ENCODE measurements at places on chromosomes 7 and 10. TPM values are rescaled to one million over a fixed set of nuclear protein-coding genes. Genes with fewer than 3 reads are reported as not detected.

DNA sequence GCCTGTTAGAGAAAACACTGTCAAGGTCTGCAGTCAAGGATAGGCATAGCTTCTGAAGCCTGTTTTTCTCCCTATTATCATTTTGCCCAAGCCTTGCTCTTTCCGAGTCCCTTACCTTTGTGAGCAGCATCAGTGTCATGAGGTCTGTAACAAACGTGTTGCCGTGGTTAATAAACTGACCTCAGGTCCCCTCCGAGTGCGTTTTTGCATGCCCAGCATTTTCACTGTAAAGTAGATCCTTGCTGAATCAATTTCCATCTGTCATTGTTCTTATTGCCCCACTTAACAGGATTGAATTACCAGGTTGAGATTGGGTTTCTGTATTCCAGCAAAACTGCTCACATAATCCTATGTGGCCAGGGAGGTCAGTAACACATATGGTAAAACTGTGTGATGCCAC is 110.3 kb downstream of the ZNF248 start:
- no peak for DNase-seq

- no peak for DNase-seq
Measured at GRCh38 chr7:2812114-2812487, 32.0 kb downstream of the GNA12 start.

DNA sequence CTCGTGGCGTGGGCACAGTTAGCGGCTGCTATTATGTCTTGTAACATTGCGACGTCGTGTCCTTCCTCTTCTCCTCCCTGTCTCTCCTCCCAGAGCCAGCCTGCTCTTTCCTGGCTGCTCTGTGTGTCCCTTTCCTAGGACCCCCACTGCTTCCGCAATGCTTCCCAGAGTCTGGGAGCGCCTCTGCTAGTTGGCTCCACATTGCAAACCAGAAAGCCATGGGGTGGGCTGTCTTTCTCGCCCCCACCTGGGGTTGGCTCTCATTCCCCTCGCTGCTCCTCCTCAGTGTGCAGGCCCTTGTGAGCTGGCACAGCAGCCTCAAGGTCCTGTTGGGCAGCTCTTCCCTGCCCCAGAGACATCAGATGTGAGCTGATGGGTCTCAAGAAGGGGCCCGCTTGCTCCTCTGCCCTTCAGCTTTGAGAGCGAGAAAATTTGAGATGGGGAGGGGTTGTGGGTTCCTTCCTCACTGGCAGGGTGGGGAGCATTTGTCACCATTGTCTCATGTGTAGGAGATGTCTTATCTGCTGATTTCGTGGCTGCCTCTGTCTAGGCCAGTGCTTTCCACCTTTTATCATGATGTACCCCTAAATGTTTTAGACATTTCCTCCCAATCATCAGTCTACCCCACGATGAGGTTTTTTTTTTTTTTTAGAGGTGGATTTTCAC is 3.3 kb downstream of the ADAMTS14 start:
- no peak for DNase-seq

Gene PHKG1
- 0.67 TPM for total RNA-seq

DNA sequence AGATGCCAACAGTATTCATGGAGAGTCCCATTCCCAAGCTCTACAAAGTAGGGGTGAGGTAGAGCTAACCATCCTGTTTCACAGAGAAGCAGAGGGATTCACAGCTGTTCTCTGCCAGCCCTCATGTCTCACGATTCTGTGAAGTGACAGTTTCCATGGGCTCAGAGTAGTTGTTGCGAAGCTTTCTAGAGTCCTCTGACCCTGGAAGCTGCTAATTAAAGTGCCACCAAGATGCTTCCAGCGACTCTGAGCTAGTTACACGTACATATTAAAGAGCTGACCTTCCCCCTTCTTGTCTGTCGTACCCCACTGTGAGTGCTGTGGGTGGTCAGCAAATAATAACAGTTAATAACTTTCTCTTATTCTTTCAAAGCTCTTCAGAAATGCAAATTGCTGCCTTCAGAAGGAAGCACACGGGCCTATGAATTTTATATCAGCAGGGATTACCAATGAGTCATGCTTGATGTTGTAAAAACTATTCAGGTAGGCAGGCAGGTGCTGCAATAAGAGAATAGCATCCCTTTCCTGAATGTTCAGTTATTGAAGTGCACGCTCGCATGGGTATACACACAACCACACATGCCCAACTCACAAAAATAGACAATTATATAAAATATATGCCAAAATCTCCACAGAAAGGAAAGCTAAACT is 34.1 kb downstream of the DNAJB9 start:
- DNase-seq, result no peak

GRCh38 chr10:33323721-33324120 is 10.7 kb downstream of the NRP1 start:
- no peak for DNase-seq

Gene UBE2D1
- total RNA-seq, result 13.3 TPM

DNA sequence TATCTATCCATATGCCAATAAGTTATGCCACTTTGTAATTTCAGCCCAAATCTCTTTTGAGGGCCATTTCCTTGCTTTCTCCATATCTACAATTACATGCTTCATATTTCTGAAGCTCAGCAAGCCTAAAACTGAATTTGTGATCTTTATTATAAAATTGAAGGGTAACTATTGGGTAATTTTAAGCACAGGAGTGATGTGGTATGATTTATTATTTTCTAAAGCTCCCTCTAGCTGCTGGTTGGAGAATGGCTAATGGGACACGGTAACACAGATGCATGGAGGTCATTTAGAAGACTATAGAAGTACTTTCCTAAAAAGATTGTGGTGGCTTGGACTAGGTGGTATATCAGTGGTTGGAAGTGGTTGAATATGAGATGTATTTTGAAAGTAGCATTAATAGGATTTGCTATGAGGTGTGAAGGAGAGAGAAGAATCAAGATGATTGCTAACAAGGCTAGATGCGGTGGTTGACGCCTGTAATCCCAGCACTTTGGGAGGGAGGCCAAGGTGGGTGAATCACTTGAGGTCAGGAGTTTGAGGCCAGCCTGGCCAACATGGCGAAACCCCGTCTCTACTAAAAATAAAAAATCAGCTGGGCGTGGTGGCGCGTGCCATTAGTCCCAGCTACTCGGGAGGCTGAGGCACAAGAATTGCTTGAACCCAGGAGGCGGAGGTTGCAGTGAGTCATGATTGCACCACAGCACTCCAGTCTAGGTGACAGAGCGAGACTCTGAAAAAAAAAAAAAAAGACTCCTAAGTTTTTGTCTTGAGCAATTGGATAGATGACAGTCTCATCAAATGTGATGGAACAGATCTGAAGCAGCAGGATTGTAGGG is 13.9 kb downstream of the KLHDC10 start:
- no peak for DNase-seq

Gene SPDYE11
- not detected for total RNA-seq
